ENCODE measurements at places on chromosomes 4 and X.

GRCh38 chrX:78383594-78383993 is 56.2 kb upstream of the CYSLTR1 start:
- H3K4me3 ChIP-seq, result no peak overlapping the region
- no peak overlapping the region for H3K27ac ChIP-seq
- H3K36me3 ChIP-seq, result no peaks in the 10 kb centered on the region
- H3K4me1 ChIP-seq, result no peaks in the 10 kb centered on the region
- no peaks in the 10 kb centered on the region for H3K27me3 ChIP-seq

GRCh38 chrX:110733166-110733565 is 62.5 kb downstream of the CHRDL1 start:
- no peak overlapping the region for H3K27ac ChIP-seq
- no peak overlapping the region for H3K4me3 ChIP-seq
- H3K4me1 ChIP-seq, result no peaks in the 10 kb centered on the region
- no peak for DNase-seq

DNA sequence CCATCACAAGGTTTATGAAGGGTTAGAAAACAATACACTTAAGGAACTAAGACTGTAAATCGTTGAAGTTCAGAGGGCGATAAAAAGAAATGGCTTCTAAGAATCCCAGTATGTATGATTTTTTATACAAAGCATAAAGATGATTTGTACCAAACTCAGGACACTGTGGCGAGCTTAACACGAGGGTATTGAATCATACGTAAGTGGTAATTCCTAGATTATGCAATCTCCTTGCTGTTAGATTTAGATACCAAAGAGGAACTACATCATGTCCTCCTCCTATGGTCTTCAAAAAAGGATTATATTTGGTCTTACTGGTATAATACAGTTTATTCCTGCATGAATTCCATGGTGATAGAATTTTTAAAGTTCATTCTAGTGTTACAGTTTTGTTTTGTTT is 23.9 kb downstream of the NFKB1 start:
- H3K36me3 ChIP-seq, result no peaks in the 10 kb centered on the region
- H3K27ac ChIP-seq, result no peak overlapping the region
- H3K4me3 ChIP-seq, result no peak overlapping the region
- DNase-seq, result no peak
- peaks cover 28% of the 10 kb centered on the region for H3K4me1 ChIP-seq

- H3K27me3 ChIP-seq, result peaks cover 72% of the 10 kb centered on the region
- H3K4me3 ChIP-seq, result no peak overlapping the region
- no peaks in the 10 kb centered on the region for H3K36me3 ChIP-seq
- DNase-seq, result peak; percentile 41
- H3K27ac ChIP-seq, result no peak overlapping the region
These were observed 7.0 kb downstream of the NAT8L start for GRCh38 chr4:2066011-2066551.

- H3K4me1 ChIP-seq, result no peaks in the 10 kb centered on the region
- no peaks in the 10 kb centered on the region for H3K36me3 ChIP-seq
- no peaks in the 10 kb centered on the region for H3K27me3 ChIP-seq
- DNase-seq, result no peak
- no peak overlapping the region for H3K27ac ChIP-seq
- H3K4me3 ChIP-seq, result no peak overlapping the region
These were observed 9.0 kb downstream of the FAM193A start for GRCh38 chr4:2545321-2546013.

GRCh38 chr4:89992744-89993143 is 98.1 kb downstream of the MMRN1 start:
- no peaks in the 10 kb centered on the region for H3K27me3 ChIP-seq
- no peak for DNase-seq
- H3K36me3 ChIP-seq, result no peaks in the 10 kb centered on the region
- no peak overlapping the region for H3K27ac ChIP-seq

DNA sequence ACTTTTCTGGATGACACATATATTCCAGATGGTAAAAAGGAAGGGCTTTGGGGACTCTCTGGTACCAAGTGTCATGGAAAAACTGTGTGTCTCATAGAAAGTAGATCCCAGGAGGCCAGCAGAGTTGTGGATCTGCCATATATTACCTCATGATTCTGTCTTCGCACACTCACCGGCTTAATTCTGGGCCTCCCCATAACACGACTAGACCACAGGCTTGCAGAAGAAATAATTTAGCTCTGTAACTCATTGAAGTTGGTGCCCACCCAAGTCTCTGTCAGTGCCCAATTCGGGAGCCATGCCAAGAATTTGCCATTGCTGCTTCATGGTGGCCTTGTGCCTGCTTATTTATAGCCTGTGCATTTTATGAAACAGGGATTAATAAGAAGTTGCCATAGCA is 104.5 kb downstream of the AR start:
- H3K4me3 ChIP-seq, result no peak overlapping the region
- no peak overlapping the region for H3K27ac ChIP-seq
- DNase-seq, result no peak
- no peaks in the 10 kb centered on the region for H3K36me3 ChIP-seq
- H3K4me1 ChIP-seq, result no peaks in the 10 kb centered on the region

GRCh38 chr4:96120206-96120605 is 280.3 kb downstream of the PDHA2 start:
- no peak overlapping the region for H3K4me3 ChIP-seq
- no peak for DNase-seq
- no peaks in the 10 kb centered on the region for H3K4me1 ChIP-seq
- H3K27me3 ChIP-seq, result no peaks in the 10 kb centered on the region

DNA sequence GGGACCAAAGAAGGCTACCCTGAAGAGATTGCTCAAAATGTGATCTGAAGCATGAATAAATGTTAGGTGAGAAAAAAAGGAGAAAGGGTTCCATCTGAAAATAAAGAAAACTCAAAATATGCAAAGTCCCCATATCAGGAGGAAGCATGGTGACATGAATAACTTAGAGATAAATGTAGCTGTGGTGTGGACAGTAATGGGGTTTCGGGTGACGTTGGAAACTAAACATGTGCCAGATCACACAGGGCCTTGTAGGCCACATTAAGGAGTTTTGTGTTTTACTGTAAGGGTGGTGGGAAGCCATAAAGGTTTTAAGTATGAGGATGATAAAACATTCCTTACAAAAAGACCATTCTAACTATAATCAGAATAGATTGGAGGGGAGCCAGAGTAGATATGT is 40.3 kb upstream of the ACSL4 start:
- H3K36me3 ChIP-seq, result no peaks in the 10 kb centered on the region
- no peaks in the 10 kb centered on the region for H3K27me3 ChIP-seq
- no peak for DNase-seq
- H3K4me1 ChIP-seq, result no peaks in the 10 kb centered on the region
- H3K4me3 ChIP-seq, result no peak overlapping the region

- no peak overlapping the region for H3K4me3 ChIP-seq
- no peak overlapping the region for H3K27ac ChIP-seq
- H3K4me1 ChIP-seq, result no peaks in the 10 kb centered on the region
- H3K36me3 ChIP-seq, result no peaks in the 10 kb centered on the region
- no peaks in the 10 kb centered on the region for H3K27me3 ChIP-seq
These were observed 150.1 kb upstream of the NEIL3 start for GRCh38 chr4:177159600-177159999.

DNA sequence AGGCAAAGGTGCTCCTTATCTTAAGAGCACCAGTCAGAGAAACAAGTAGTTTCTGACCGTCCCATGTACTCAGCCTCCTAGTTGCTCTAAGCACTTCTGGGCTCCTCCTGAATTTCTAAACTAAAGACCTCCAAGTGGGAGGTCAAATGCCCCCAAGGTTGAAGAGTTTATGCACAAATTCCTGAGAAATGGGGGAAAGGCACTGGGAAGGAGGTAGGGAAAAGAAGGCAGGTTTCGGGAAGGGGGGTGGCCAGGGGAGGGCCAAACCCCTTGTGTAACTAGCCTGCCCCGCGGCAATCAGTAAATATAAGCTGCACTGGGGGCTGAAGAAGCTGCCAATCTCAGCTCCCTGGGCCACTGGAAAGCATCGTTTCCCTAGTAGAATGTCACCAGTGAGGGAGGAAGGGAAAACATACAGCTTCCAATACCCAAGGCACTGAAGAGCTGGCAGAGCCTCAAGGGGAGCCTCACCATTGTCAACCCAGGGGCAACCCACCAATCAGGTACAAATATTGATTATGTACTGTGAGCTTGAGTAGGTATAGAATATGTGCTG is 3.4 kb downstream of the FOXO4 start:
- no peak overlapping the region for H3K27ac ChIP-seq
- no peaks in the 10 kb centered on the region for H3K27me3 ChIP-seq
- peaks cover 24% of the 10 kb centered on the region for H3K4me1 ChIP-seq
- no peak for DNase-seq
- H3K36me3 ChIP-seq, result no peaks in the 10 kb centered on the region

GRCh38 chr4:102355748-102356147 is 10.5 kb upstream of the SLC39A8 start:
- no peaks in the 10 kb centered on the region for H3K36me3 ChIP-seq
- H3K4me1 ChIP-seq, result no peaks in the 10 kb centered on the region
- no peak overlapping the region for H3K4me3 ChIP-seq

- H3K36me3 ChIP-seq, result no peaks in the 10 kb centered on the region
- H3K27ac ChIP-seq, result no peak overlapping the region
- no peak overlapping the region for H3K4me3 ChIP-seq
- H3K27me3 ChIP-seq, result no peaks in the 10 kb centered on the region
- no peaks in the 10 kb centered on the region for H3K4me1 ChIP-seq
These were observed 561.3 kb upstream of the INTU start for GRCh38 chr4:127071443-127071842.

GRCh38 chr4:54185866-54186265 is 43.2 kb upstream of the PDGFRA start:
- H3K27ac ChIP-seq, result no peak overlapping the region
- H3K4me3 ChIP-seq, result no peak overlapping the region
- no peaks in the 10 kb centered on the region for H3K36me3 ChIP-seq
- no peaks in the 10 kb centered on the region for H3K4me1 ChIP-seq
- no peak for DNase-seq

DNA sequence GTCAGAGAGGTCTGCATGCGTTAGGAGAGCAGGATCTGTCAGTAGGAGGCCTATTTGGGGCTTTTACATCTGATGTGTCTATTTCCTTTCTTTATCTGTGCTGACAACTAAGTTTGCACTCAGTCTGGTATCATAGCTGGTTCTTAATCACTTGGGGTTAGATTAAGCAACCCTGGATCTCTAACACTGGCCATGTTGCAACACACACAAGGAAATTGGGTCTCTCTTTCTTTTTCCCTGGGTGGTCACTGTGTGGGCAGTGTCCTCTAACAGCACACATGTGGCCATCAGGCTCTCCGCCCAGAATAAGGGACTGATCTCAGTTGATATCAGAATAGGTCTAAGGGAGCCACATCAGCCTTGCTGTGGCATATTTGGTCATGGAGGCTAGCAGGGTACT is 38.9 kb downstream of the IGFBP7 start:
- peak overlapping the region; percentile 54 for H3K27ac ChIP-seq
- H3K36me3 ChIP-seq, result no peaks in the 10 kb centered on the region
- no peaks in the 10 kb centered on the region for H3K27me3 ChIP-seq
- DNase-seq, result no peak

- H3K27ac ChIP-seq, result peak overlapping the region; percentile 57
- no peak for DNase-seq
- H3K27me3 ChIP-seq, result no peaks in the 10 kb centered on the region
- H3K4me1 ChIP-seq, result peaks cover 12% of the 10 kb centered on the region
- peaks cover 16% of the 10 kb centered on the region for H3K36me3 ChIP-seq
- H3K4me3 ChIP-seq, result no peak overlapping the region
These were observed 70.8 kb downstream of the TBCK start for GRCh38 chr4:106245176-106245575.

DNA sequence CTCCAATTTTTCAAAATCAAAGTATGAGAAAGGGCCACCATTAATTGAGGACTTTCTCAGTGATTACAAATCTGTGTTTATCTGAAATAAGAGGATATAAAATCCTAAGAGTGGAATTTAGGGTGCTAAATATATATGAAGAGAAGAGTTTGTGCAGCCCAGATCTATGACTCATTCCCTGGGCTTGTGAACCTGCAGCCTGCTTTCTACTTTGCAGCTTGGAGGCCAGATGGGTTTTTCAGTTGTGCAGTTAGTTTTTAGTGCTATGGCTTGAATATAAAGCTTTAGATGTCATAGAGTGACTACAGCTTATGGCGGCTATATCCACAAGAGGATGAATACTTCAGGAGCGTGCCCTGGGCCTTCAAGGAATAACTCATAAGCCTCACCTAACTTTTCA is 1391.1 kb downstream of the FSTL5 start:
- H3K4me1 ChIP-seq, result no peaks in the 10 kb centered on the region
- no peaks in the 10 kb centered on the region for H3K36me3 ChIP-seq
- H3K27ac ChIP-seq, result no peak overlapping the region

DNA sequence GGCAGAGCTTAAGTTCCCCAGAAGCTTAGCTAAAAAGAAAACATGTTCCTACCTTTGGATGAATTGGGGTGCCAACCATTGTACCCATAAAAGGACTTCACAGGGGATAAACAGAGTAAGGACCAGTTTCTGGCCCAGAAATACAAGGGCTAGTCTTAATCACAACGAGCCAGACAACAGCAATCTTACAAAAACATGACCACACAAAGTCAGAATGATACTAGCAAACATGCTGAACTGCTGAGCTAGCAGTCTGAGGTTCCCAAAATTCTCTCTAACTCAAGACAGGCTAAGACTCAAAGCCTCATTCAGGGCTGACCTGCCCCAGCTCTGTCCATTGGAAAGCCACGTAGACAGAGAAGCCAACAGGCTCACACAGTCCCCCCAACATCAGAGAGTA is 40.3 kb downstream of the ATP11C start:
- H3K4me1 ChIP-seq, result no peaks in the 10 kb centered on the region
- no peak overlapping the region for H3K27ac ChIP-seq
- H3K36me3 ChIP-seq, result no peaks in the 10 kb centered on the region
- no peaks in the 10 kb centered on the region for H3K27me3 ChIP-seq
- no peak for DNase-seq

DNA sequence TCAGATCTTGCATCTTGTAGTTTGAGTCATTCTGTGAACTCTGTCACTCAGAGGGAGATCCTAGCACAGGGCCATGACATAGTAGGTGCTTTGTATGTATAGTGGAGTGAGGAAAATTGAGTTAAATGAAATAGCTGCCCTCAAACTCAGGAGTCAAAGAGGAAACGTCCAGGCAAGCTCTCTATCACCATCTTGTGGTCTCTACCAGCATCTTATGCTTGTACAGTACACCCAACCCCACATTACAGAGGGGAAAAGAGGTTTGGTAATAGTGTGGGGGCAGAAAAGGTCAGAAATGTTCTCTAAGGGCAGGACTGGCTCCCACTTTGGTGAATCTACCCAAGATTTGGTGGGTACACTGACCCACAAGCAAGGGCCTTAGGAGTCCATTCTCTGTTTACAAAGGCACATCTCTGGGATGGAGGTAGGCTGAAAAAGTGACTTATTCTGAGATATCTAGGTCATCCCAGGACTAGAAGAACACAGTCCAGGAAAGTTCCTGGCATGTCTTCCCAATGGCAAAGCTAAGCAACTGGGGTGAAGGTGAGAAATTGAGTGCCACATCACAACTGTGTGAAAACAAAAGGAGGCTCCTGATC is 131.8 kb downstream of the OR13H1 start:
- DNase-seq, result no peak
- H3K4me3 ChIP-seq, result no peak overlapping the region
- H3K4me1 ChIP-seq, result no peaks in the 10 kb centered on the region
- no peaks in the 10 kb centered on the region for H3K36me3 ChIP-seq
